Hematopoietic multipotent progenitor cell treated with erythropoietin and hydrocortisone succinate and interleukin-3 and kit ligand, for 6 days (in vitro differentiated cells): ENCODE measurements at places on chromosomes 7 and 10.
A peak's percentile ranks its signal among the peaks of the same experiment; 100 is the strongest.

DNA sequence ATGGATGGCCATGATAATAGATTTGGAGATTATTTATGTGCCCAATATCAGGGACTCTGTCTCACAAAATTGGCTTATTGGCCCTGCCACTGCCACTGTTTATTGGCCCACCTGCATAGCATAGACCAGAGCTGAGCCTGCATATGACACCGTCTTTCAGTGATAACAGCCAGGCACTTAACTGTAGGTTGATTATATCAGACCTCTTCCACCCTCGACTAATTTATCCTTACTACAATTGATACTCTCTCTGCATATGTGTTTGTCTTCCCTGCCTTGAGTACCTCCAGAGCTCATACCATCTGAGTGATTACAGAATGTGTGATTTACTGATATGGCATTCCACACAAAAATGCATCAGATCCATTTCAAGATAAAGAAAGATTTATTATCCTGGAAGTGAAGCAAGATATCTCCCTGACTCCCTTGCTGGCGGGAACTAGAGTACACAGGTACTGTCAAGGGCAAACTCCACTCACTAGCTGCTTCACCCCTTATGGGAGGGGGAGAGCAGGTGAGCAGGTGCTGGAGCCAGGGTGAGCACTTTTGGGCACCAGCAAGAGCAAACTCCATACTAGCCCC is 13.1 kb upstream of the SAMD9L start:
- DNase-seq: no peak

GRCh38 chr7:131830681-131831080 is 274.3 kb upstream of the PODXL start:
- no peak for DNase-seq

DNA sequence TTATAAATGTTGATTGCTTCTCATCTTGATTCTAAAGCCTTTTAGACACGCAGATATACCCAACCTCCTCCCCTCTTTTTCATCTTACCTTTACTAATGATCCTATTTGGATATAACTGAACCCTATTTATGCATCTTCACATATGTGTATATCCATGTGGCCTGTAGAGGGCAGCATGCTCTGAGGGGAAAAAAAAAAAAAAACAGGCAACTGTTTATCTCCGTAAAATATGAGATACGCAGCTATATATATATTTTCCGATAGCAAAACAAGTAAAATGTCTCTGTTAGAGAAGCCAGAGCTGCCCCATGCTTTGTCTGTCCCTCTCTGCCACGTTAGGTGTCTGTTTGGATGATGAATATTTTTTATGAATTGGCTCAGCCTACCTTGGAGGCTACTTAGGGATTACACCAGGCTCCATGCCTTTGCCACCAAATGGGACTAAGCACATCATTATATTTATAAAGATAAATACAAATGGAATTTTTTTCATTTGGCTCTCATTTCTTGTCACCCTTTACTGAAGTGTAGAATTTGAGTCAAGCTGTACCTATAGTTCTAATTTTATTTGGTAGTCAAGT is 174.8 kb upstream of the FZD1 start:
- peak; percentile 75 for DNase-seq

GRCh38 chr10:124040451-124041188 is 52.8 kb downstream of the CHST15 start:
- DNase-seq: peak; percentile 43

DNA sequence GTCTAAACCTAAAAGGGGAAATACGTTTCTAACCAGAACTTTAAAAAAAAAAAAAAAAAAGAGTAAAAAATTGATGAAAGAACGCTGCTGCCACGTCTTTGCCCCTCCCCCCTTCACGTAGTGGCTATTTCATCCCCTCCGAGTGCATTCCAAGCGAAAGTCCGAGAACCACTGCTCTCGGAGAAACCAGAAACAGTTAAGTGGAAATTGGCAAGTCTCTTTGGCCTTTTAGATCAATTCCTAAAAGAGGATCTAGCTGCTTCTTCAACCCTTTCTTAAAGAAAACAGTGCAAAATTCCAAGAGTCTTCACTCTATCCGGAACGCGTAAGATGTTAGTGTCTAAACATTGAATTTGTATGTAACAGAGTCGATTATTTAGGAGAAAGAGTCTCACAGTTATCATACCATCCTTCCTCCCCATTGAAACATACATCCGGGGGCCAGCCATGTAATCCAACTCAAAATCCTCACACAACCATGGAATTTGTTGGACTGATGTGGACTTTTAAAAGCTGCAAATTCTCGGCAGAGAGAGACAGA is 1.1 kb downstream of the P4HA1 start:
- peak; percentile 73 for DNase-seq

DNA sequence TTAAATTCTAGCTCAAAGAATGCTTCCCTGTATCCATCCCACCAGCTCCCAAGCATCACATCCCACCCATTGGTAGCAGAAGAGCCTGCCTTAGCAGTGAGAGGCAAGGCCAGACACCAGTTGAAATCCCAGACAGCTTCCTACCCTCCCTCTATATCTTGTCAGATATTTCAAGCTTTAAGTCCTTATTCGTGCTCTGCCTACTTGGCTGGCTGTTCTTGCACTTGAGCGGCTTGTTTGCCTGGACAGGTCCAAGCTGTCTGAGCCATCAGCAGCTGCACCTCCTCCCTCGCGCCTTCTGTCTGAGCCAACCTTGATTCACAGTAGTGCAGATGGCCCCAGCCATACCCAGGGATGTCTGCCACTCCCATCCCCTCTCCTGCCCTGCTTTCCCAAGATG is 16.4 kb downstream of the LRRC4 start:
- DNase-seq: no peak

- DNase-seq: no peak
These were observed 42.4 kb downstream of the DNAH11 start for GRCh38 chr7:21585070-21585724.

DNA sequence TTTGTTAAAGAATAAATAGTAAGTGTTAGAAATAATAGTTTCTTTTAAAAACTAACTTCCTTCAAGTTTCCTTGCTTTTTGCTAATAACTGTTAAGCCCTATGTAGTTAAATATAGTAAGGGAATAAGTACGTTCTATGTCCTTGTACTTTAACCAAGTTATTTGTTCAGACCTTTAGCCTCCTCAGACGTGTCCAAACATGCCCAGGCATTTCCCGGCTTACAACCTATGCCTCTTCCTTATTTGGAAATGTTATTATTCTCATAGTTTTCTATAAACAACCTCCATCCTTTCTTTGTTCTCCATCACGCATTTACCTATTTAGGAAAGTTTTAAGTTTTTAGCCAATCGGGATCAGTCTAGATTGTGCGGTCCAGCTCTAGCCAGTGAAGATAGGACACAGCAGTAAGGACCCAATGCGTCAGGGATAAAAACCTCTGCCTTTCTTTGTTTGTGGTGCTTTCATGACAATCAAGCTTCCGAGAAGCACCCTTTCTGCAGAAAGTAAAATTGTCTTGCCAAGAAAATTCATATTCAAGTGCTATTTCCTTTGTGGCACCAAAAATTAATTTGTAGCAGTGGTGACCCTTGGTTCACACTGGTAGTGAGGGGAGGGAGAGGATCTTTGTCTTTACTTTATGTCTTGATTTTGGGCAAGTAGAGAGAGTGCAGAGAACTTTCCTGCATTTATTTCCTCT is 851.3 kb upstream of the POM121L12 start:
- DNase-seq: no peak

- DNase-seq: no peak
These were observed 43.5 kb downstream of the BAZ1B start for GRCh38 chr7:73478549-73478948.

DNA sequence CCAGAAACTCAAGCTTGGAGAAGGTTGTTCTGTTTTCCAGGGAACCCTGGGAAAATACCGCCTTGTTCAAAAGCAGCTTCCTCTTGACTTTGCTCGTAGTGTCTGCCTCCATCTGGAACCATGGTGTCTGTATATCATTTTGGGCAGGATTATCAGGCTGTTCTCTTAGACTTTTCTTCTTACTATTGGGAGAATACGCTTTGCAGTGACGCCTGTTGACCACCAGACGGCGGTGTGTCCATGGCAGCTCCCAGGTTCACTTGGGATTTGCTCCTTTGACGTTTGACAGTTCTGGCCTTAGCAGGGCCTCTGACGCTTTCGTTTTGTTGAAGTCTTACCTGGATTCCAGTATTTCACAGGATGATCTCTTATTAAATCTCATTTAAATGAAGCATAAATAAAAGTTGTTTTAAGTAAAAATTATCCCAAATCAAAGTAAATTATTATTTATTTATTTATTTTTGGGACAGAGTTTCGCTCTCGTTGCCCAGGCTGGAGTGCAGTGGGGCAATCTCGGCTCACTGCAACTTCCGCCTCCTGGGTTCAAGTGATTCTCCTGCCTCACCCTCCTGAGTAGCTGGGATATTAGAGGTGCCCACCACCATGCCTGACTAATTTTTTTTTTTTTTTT is 41.8 kb upstream of the GJD4 start:
- DNase-seq: peak; percentile 83

DNA sequence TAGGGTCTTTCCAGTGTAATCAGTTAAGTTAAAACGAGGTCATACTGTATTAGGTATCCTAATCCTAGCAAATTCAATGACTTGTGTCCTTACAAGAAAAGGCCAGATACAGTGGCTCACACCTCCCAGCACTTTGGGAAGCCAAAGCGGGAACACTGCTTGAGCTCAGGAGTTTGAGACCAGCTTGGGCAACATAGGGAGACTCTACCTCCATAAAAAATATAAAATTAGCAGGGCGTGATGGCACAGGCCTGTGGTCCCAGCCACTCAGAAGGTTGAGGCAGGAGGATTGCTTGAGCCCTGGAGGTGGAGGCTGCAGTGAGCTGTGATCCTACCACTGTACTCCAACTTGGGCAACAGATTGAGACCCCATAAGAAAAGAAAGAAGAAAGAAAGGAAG is 61.1 kb downstream of the CXCL12 start:
- DNase-seq: no peak

GRCh38 chr7:113367041-113367586 is 248.8 kb upstream of the SMIM30 start:
- DNase-seq: no peak

- DNase-seq: no peak
These were observed 91.5 kb downstream of the XPNPEP1 start for GRCh38 chr10:109831846-109832245.

DNA sequence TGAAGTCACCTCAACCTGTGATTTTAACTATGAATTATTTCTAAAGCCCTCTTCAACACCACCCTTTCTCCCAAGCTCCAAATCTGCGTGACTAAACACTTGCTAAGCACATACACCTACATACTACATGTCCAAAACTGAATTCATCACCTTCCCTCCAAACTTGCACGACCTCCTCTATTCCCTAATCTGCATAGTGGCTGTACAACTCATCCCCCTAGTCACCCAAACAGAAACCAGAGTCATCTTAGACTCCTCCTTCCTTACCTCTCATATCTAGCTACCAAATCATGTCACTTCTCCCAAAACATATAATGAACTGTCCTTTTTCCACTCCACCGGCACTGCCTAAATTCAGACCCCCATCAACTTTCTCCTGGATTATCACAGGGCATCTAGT is 16.2 kb downstream of the ARHGAP21 start:
- no peak for DNase-seq

- DNase-seq: peak; percentile 54
These were observed 550 bp upstream of the PLAU start for GRCh38 chr10:73910401-73910763.

GRCh38 chr7:71198887-71199286 is 66.9 kb downstream of the GALNT17 start:
- no peak for DNase-seq

GRCh38 chr7:151299940-151300645 is 41.5 kb upstream of the NUB1 start:
- no peak for DNase-seq

- DNase-seq: no peak
These were observed 146.6 kb upstream of the FRMD4A start for GRCh38 chr10:14477408-14477710.

- DNase-seq: peak; percentile 92
These were observed 1.2 kb upstream of the SMNDC1 start for GRCh38 chr10:110305767-110306451.

GRCh38 chr10:130017631-130018022 is 53.6 kb upstream of the EBF3 start:
- no peak for DNase-seq

- DNase-seq: no peak
These were observed 12.6 kb upstream of the TBRG4 start for GRCh38 chr7:45123913-45124710.

- DNase-seq: no peak
These were observed 440.2 kb downstream of the HTR7 start for GRCh38 chr10:90417476-90418210.

DNA sequence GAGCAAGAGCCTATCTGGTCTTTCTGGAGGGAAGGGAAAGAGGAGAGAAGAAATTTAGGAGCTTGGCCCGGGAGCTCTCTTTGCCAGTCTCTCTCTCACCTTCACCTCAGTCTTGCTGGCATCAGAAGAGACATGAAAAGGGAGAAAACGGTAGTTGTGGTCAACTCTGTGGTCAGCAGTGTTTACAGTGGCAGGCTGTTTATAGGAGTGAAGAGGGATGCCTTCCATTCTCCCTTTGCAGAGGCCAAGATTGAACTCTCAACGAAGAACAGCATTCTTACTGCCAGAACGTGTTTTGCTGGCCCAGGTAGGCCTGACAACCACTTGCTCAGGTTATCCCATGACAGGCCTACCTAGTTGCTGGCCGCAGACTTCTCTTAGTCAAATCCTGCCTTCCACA is 133.3 kb downstream of the CCDC3 start:
- DNase-seq: no peak

GRCh38 chr7:151711435-151711872 is 165.5 kb downstream of the PRKAG2 start:
- DNase-seq: no peak

DNA sequence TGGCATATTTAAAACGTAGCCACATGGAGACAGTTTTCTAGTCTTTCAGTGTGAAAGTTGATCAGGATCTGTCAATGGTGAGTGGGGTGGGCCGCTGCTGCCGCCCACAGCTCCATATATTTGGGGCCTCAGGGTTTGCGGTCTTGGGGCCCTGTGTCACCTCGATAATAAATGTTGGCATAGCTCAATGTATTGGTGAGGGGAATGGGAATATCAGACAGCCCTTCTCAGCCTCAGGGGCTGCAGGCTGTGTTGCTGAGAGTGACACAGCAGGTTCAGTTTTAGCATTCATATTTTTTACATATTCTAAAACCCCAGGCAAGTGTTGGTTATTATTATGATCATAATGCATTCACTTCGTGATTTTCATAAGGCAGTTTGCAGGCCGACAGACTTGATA is 5.3 kb downstream of the CDH23 start:
- DNase-seq: no peak
